ENCODE measurements at places on chromosomes 4 and X.

DNA sequence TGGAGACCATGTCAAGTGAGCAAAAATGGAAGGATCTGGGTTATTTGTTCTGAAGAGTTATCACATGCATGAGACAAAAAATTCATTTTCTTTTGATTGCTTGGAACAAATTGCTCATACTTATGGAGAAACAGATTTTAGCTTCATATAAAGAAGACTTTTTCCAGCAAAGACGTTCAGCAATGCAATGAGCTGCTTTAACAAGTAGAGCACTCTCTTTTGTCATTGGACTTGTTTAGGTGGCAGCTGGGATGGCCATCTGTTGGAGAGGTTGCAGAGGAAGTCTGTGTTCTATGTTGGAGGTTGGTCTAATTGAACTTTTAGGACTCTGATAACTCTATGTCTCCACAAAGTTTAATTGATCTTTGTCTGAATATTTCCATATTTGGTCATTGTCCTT lies 19.9 kb upstream of the CEP135 start:
- DNase-seq, result no peak

GRCh38 chrX:74160358-74160757 lies 143.6 kb upstream of the ZCCHC13 start:
- no peak for DNase-seq

- DNase-seq, result no peak
Measured at GRCh38 chr4:118734491-118735205, 49.5 kb downstream of the METTL14 start.

DNA sequence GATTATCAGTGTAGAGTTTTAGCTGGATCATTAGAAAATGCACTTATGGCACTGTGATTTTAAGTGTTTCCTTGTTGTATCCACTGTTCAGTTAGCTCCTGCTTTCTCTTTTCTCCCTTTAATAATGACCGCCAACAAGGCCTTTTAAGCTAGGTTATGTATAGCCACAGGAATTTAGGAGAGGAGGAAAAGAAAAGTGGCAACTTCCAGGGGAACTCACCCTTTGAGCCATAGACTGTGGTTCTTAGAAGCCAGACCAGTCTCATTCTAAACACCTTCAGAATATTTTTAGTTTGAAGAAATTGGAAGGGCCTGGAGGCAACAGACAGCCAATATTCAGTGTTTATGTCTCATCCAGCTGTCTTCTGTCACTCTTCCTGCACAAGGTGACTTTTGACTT lies 6.1 kb downstream of the FGF2 start:
- no peak for DNase-seq

GRCh38 chrX:66018585-66019309 lies 21.1 kb downstream of the VSIG4 start:
- no peak for DNase-seq

- DNase-seq, result no peak
Measured at GRCh38 chr4:8555716-8556115, 24.5 kb upstream of the GPR78 start.

- no peak for DNase-seq
Measured at GRCh38 chrX:39891781-39892180, 206.0 kb downstream of the BCOR start.

- DNase-seq, result no peak
Measured at GRCh38 chrX:18643243-18643642, 28.7 kb downstream of the RS1 start.

DNA sequence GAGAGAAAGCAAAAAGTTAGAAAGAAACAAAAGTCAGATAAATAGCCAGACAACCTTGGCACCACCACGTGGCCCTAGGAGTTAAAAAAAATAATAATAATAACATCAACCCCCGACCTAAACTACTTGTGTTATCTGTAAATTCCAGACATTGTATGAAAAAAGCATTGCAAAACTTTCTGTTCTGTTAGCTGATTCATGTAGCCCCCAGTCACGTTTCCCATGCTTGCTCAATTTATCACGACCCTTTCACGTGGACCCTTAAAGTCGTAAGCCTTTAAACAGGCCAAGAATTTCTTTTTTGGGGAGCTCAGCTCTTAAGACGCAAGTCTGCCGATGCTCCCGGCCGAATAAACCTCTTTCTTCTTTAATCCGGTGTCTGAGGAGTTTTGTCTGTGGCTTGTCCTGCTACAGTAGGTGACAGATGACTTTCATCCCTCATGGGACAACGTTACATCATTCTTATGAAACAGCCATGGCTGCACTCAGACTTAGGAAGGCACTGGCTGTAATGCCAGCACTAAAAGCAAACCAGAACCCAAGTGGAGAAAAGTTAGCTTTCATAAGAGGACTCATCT lies 520 bp downstream of the ACOX3 start:
- no peak for DNase-seq

GRCh38 chrX:734362-734761 lies 103.8 kb downstream of the SHOX start:
- DNase-seq, result no peak

- DNase-seq, result peak; percentile 10
Measured at GRCh38 chrX:144275367-144275766, 391.5 kb downstream of the UBE2NL start.

- peak; percentile 86 for DNase-seq
Measured at GRCh38 chr4:77994194-77994721, 62.9 kb upstream of the FRAS1 start.

GRCh38 chr4:98522062-98522461 lies 136.3 kb downstream of the TSPAN5 start:
- no peak for DNase-seq

DNA sequence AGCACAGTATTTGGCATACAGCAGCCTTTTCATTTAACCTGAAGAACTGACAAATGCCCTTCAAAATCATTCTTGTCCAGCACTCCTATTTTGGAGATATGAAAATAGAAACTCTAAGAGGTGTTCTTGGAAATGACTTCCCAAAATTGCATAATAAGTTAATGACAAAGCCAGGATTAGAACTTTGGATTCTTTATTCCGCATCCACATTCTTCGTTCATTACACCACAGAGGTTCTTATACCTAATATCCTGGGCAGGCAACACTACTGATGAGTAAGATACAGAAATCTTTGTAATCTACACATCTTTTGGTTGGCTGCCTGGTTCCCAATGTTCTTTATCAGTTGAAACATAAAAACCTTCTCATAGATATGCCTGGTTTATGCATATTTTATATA lies 5.9 kb downstream of the COL25A1 start:
- DNase-seq, result no peak

DNA sequence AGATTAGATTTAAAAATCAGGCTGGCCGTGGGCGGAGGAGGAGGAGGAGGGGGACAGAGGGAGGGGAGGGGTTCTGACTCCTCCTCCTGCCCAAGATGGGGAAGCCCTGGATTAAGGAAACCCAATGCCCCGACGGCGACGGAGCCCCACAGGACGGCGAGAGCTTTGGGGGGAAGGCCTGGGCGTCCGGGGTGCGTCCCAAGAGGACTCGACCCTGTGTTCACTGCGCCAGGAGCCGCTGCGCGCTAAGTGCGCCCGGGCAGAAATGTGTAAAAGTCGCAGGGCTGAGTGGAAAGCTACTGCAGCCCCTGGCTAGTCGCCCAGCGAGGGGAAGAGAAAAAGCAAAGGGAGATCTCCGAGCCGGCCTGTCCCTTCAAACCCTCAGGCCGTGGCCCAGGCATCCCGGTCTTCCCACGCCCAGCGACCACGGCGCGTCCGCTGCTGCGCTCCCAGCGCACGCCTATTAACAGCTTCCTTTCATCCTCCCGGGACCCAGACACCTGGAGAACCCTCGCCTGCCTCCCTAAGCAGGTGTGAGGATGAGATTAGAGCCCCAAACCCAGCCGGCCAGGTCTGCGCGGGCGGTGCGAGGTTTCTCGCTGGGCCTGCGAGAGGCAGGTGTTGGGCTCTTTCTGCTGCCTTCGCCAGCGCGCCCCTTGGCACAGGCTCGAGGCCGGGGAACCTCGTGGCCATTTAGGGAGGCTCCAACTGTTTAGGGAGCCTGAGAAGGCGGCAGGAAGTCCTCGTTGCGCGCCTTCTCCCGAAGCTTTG lies 1.4 kb upstream of the RPS6KA3 start:
- DNase-seq, result peak; percentile 59

DNA sequence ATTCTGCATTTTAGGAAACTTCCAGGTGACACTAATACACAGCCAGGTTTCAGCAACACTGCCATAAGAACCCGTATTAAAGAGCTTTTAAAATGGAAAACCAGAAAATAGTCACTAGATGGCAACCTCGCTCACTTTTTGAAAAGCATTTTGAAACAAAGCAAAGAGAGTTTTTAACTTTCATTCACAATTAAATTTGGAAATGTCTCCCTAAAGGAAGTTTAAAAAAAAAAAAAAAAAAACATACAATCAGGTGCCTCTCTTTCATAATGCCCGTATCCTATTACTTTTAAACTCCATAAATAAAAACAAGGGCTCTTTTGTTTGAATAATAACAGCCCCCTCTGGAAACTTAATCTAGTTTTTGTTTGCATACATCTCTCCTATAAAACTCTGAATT lies 20.3 kb downstream of the MEPE start:
- DNase-seq, result peak; percentile 82

DNA sequence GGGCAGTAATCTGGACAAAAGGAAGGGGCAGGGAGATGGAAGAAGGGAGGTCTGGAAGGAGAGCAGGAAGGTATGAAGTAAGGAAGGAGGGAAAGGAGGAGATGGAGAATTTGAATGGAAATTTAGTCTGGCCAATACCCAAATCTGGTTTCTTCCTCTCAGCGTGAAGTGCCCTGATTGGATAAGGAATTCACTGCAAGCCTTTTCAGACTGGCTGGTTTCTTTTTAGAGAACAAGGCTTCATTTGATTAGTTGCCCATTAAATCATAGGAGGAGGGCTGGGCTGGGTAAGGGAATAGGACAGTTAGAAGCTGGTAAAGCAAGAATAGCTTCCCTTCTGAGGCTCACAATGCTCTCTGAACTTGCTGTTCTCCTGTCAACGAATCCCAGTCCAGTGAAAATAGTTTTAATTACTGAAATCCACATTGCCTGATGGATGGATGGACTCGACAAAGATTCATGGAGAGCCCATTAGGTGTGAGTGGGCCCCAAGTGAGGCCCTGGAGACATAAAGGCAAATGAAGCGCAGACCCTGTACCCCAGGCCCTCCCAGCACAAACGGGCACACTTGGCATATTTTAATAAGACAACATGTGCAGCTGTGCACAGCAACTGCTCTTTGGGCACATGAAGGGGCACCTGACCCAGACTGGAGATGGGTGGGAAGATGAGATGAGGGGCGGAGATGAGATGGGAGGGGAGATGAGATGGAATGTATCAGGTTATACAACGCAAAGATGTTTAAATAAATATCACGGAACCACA lies 347.1 kb upstream of the GATB start:
- no peak for DNase-seq

DNA sequence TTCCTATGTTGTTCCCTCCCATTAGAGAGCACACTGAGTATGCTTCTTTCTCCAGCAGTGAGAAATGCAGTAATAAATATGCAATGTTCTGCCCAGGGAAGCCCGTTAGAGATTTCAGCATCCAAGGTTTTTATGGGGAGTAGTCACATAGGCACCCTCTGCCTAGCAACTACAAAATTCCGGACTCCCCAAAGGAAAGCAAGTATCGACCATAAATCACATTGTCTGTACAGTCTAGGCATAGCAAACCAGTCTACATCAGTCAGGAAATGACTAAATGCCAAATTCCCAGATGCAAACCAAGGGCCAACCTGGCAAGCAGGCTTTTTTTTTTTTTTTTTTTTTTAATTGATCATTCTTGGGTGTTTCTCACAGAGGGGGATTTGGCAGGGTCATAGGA lies 34.8 kb downstream of the GPR101 start:
- no peak for DNase-seq

GRCh38 chrX:107429090-107429489 lies 20.4 kb upstream of the FRMPD3 start:
- DNase-seq, result no peak

DNA sequence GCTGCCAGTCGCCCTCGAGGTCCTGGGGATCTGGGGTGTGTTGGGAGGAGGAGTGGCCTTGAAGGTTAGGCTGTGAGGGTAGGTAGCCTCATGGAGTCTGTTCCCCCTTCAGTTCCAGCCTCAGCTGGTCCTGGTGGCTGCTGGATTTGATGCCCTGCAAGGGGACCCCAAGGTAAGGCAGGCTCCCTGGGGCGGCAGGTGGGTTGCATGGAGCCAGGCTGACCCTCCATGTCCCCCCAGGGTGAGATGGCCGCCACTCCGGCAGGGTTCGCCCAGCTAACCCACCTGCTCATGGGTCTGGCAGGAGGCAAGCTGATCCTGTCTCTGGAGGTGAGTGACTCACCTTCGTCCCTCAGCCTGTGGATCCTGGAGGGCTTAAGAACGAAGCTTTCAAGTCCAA lies 11.6 kb upstream of the ERAS start:
- no peak for DNase-seq

DNA sequence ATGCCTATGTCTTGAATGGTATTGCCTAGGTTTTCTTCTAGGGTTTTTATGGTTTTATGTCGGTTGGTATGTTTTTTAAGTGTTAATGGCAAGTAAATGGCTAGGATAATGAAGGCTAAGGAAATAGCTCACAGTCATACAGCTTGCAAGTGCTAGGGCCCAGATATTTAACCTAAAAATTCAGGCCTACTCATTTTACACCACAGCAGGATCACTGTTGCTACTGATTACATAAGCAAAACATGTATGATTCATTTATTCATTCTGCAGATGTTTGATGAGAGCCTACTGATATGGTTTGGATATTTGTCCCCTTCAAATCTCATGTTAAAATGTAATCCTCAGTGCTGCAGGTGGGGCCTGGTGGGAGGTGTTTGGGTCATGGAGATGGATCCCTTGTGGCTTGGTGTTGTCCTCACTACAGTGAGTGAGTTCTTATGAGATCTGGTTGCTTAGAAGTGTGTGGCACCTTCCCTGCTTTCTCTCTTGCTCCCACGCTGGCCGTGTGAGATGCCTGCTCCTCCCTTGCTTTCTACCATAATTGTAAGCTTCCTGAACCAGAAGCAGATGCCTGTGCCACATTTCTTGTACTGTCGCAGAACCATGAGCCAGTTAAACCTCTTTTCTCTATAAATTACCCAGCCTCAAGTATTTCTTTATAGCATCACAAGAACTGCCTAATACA lies 175.5 kb downstream of the MAPK10 start:
- no peak for DNase-seq

- no peak for DNase-seq
Measured at GRCh38 chrX:145687146-145687545, 130.5 kb upstream of the SLITRK2 start.

DNA sequence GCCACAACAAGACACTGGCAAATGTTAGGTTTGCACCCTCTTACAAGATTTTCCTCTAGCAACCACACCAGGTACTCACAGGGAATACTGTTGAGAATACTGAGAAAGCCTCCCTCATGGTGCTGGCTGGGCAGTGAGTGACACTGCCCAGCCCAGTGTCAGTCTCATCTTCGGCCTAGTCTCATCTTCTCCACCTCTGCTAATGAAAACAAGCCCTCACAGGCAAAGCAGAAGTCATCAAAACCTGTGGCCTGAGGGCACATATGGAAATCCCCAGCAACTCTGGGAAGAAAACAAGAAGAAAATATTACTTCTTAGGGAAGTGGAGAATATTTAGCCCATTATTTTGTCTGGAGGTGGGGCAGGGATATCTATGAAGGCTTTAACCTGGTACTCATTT lies 7.9 kb upstream of the ADAM29 start:
- no peak for DNase-seq

DNA sequence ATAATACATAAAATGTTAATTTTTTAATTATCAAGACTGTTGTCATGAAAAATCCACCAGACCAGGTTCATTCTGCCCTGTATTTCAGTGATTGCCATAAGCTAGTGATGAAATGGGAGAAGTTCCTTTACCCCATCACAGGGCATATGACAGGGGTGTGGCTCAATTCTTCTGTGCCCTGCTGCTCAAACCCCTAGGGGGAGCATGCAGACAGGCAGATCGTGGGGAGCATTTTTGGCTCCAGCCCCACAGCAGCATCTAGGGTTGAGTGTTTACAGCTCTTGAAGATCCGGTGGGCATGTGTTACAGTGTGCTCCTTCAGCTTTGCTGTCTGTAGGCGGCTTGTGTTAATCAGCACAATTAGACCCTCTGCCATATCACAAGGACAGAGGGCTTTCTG lies 700.7 kb downstream of the PCDH18 start:
- no peak for DNase-seq
